ENCODE measurements at places on chromosomes 2 and 18. TPM values are rescaled to one million over a fixed set of nuclear protein-coding genes. Genes with fewer than 3 reads are reported as not detected.

GRCh38 chr2:10482460-10482859 lies 34.3 kb upstream of the ODC1 start:
- H3K27ac ChIP-seq: no peak overlapping the region
- no peak for DNase-seq
- H3K4me1 ChIP-seq: no peaks in the 10 kb centered on the region
- H3K27me3 ChIP-seq: no peaks in the 10 kb centered on the region

- H3K36me3 ChIP-seq: no peaks in the 10 kb centered on the region
- H3K27me3 ChIP-seq: no peaks in the 10 kb centered on the region
- no peak overlapping the region for H3K27ac ChIP-seq
- H3K4me1 ChIP-seq: no peaks in the 10 kb centered on the region
- DNase-seq: no peak
- no peak overlapping the region for H3K4me3 ChIP-seq
These were observed 23.7 kb downstream of the TMEM127 start for GRCh38 chr2:96241900-96242611.

DNA sequence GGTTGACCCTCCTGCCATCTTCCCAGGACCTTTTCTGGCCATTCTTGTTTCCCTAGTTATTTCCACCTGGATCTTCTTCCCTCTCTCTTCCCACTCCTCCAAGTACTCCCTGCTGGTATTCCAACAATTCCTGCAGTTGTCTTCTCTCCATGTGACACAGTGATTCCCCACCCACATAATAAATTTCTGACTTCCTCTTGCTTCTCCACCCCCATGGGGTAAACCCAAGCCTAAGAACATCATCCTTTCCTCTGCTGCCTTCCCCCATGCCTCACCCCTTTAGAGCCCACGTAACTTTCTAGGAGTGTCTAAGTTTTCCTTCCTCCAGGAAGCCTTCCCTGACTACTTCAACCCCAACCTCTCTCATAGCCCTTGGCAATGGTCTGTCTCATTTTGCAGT lies 72.6 kb downstream of the CELF4 start:
- no peak for DNase-seq
- H3K36me3 ChIP-seq: no peaks in the 10 kb centered on the region
- no peaks in the 10 kb centered on the region for H3K27me3 ChIP-seq
- H3K27ac ChIP-seq: no peak overlapping the region
- no peaks in the 10 kb centered on the region for H3K4me1 ChIP-seq

GRCh38 chr2:177395351-177396065 lies 2.9 kb downstream of the AGPS start:
- no peak overlapping the region for H3K27ac ChIP-seq
- DNase-seq: no peak
- no peak overlapping the region for H3K4me3 ChIP-seq
- no peaks in the 10 kb centered on the region for H3K36me3 ChIP-seq
- H3K27me3 ChIP-seq: no peaks in the 10 kb centered on the region
- H3K4me1 ChIP-seq: peaks cover 6% of the 10 kb centered on the region

The ACMSD gene
- total RNA-seq: not detected

DNA sequence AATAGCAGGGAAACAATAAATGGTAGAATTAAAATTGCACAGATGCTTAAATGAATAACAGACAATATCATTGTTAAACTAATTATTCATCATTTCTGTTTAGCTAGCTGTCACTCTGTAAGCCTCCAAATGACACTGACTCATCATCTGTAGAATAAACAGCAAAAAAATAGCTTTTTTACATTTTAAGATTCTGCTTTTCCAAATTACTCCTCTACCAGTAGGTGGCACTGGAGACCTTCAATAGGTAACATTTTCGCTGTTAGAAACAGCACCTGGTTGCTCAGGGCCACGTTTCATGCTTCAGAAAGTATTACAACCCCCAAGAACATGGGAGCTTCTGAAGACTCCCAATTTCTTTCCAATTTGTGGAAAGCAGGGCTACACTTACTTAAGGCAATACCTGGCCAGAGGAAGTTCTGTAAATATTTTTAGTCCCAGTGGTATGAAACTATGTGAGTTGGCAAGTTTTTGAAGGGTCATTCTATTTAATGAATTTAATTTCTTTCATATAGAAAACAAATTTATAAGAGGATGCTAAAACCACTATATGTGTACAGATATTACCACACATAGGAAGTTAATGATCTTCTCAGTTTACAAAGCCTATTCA lies 45.4 kb downstream of the TTN start:
- H3K27ac ChIP-seq: no peak overlapping the region
- no peaks in the 10 kb centered on the region for H3K27me3 ChIP-seq
- no peaks in the 10 kb centered on the region for H3K36me3 ChIP-seq
- no peak for DNase-seq
- no peaks in the 10 kb centered on the region for H3K4me1 ChIP-seq

- no peaks in the 10 kb centered on the region for H3K27me3 ChIP-seq
- no peak for DNase-seq
- H3K27ac ChIP-seq: no peak overlapping the region
These were observed 122.5 kb downstream of the PLA2R1 start for GRCh38 chr2:159939946-159940345.

The ANKRD62 gene
- 4.3 TPM for total RNA-seq

The SH3BP4 gene
- 134 TPM for total RNA-seq

The DSG2 gene
- total RNA-seq: 63.2 TPM

DNA sequence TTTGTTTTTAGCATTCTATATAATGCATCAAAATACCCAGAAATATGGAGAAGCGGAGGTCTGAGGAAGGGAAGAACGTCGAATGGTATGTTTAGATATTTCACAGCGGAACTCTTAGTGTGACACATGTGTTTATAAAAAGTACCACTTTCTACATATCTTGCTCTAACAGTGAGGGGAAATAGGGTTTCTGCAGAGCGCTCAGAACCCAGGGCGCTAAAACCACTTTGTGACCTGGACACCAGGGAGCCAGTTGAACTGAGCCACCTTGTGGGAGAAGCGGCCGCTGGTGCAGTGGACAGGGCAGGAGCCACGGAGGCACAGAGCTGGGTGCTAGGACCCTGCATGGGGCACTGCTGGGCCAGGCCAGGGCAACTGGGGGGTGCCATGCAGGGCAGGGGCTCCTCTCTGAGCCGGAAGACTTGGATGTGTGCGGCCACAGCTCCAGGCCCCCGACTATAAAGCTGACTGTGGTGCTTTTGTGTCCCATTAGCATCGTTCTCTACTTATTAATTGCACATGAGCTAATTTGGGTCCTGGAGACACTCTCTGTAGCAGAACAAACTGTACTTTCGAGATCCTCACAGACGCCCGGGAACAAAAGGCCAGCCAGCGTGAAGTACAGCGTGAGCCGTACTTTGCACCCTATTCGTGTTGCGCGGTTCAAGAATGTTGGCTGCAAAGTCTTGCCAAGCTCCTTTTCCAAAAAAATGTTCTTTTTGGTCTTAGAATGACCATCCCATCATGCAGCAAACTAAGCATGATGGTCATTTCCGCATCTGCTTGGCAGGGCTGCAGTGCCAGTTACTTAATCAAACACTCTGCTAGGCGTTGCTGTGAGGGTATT lies 151.9 kb upstream of the ALKAL2 start:
- DNase-seq: no peak
- H3K27me3 ChIP-seq: peaks cover 5% of the 10 kb centered on the region
- peak overlapping the region; percentile 55 for H3K27ac ChIP-seq
- no peaks in the 10 kb centered on the region for H3K36me3 ChIP-seq
- no peak overlapping the region for H3K4me3 ChIP-seq

DNA sequence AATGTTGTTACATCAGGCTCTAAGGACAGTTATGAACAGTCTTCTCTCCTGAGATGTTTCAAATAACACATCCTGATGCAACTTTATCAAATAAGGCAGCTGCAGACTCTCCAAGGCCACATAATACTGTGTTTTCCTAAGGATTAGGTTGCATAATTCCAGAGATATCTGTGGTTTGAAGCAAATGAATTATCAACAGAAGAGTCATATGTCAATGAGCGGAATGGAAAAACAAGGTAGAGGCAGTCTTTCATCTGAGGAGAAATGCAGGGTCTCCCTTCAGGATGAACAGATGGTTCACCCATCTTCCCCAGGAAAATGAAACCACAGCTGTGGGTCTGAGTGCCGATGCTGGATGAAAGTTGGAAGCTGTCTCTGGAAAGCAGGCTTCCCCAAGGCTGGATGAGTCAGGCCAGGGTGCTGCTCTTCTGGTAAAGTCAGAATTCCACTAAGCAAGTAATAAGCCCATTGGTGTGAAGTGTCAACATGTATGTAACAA lies 22.2 kb downstream of the LYG1 start:
- no peak for DNase-seq
- H3K27me3 ChIP-seq: no peaks in the 10 kb centered on the region
- H3K4me1 ChIP-seq: no peaks in the 10 kb centered on the region
- H3K36me3 ChIP-seq: no peaks in the 10 kb centered on the region

GRCh38 chr2:232890536-232890895 lies 20.5 kb downstream of the SNORC start:
- H3K4me1 ChIP-seq: no peaks in the 10 kb centered on the region
- DNase-seq: no peak
- H3K27ac ChIP-seq: no peak overlapping the region
- H3K36me3 ChIP-seq: no peaks in the 10 kb centered on the region

GRCh38 chr2:9739531-9739964 lies 103.7 kb upstream of the TAF1B start:
- H3K4me3 ChIP-seq: peak overlapping the region; percentile 1
- no peaks in the 10 kb centered on the region for H3K27me3 ChIP-seq
- DNase-seq: no peak
- no peak overlapping the region for H3K27ac ChIP-seq
- no peaks in the 10 kb centered on the region for H3K36me3 ChIP-seq

GRCh38 chr18:69838620-69839411 lies 108.9 kb downstream of the CD226 start:
- no peak overlapping the region for H3K4me3 ChIP-seq
- no peaks in the 10 kb centered on the region for H3K4me1 ChIP-seq
- no peaks in the 10 kb centered on the region for H3K27me3 ChIP-seq
- no peak for DNase-seq

The DNAJC5G gene
- total RNA-seq: 16.1 TPM

- DNase-seq: peak; percentile 60
- peak overlapping the region; percentile 96 for H3K27ac ChIP-seq
- no peaks in the 10 kb centered on the region for H3K4me1 ChIP-seq
- no peaks in the 10 kb centered on the region for H3K27me3 ChIP-seq
- H3K4me3 ChIP-seq: peak overlapping the region; percentile 65
- no peaks in the 10 kb centered on the region for H3K36me3 ChIP-seq
These were observed 518 bp upstream of the NFU1 start for GRCh38 chr2:69437751-69438154.

The CHRNG gene
- not detected for total RNA-seq

GRCh38 chr2:205462681-205463345 lies 219.5 kb upstream of the NRP2 start:
- no peaks in the 10 kb centered on the region for H3K4me1 ChIP-seq
- no peak overlapping the region for H3K4me3 ChIP-seq
- H3K27me3 ChIP-seq: no peaks in the 10 kb centered on the region
- no peaks in the 10 kb centered on the region for H3K36me3 ChIP-seq
- DNase-seq: no peak
- H3K27ac ChIP-seq: no peak overlapping the region

The TXNDC2 gene
- 3.6 TPM for total RNA-seq

GRCh38 chr18:25399554-25399953 lies 47.6 kb upstream of the ZNF521 start:
- no peaks in the 10 kb centered on the region for H3K36me3 ChIP-seq
- H3K27me3 ChIP-seq: no peaks in the 10 kb centered on the region
- no peak overlapping the region for H3K4me3 ChIP-seq

DNA sequence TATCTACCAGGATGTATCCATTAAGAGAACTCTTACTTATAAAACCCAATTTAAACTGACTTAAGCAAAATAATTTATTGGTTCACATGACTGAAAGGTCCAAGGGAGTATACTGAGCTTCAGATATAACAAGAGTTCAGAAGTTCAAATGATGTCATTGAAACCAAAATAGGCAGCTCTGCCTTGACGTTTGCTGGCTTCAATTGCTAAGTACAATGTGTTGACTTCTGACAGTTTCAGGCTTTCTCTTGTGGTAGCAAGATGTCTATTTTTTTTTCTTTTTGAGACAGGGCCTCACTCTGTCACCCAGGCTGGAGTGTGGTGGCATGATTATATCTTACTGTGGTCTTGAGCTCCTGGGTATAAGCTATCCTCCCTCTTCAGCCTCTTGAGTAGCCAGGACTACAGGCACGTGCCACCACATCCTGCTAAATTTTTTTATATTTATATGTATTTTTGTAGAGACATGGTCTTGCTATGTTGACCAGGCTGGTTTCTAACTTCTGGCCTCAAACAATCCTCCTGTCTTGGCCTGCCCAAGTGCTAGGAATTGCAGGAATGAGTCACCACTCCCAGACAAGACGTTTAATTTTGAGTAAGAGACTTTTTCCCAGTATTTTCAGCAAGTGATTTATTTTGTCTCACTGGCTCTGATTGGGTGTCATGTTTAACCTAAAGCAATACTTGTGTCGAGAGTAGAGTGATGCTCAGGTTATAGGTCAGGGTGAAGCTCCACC lies 184.8 kb downstream of the NR4A2 start:
- H3K27me3 ChIP-seq: no peaks in the 10 kb centered on the region
- no peaks in the 10 kb centered on the region for H3K4me1 ChIP-seq
- H3K27ac ChIP-seq: no peak overlapping the region
- no peak overlapping the region for H3K4me3 ChIP-seq

The MAIP1 gene
- 13.2 TPM for total RNA-seq

GRCh38 chr2:81528852-81529480 lies 1224.4 kb upstream of the LRRTM1 start:
- no peak for DNase-seq
- H3K4me1 ChIP-seq: no peaks in the 10 kb centered on the region
- no peaks in the 10 kb centered on the region for H3K36me3 ChIP-seq
- H3K4me3 ChIP-seq: no peak overlapping the region
- H3K27ac ChIP-seq: no peak overlapping the region
- H3K27me3 ChIP-seq: no peaks in the 10 kb centered on the region

GRCh38 chr2:150859877-150860276 lies 372.4 kb upstream of the RND3 start:
- no peaks in the 10 kb centered on the region for H3K4me1 ChIP-seq
- no peak overlapping the region for H3K27ac ChIP-seq
- no peak overlapping the region for H3K4me3 ChIP-seq
- DNase-seq: no peak

DNA sequence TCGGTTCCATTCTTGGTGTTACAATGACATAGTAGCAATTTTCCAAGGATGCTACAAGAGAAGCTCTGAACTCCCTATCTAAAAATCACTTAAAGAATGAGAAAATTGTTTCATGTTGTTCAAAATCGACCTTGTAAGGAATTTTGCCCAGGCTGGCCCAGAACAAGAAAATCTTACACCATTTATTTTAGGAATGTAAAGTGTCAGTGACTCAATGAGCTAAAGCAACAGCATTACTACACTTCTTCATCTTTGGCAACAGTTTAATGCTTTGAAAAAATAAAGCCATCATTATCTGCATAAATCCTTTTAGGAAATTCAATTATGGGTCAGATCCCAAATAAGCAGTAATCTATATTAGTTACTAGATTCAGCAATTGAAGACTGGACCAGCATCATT lies 38.6 kb downstream of the SLC25A12 start:
- H3K4me3 ChIP-seq: no peak overlapping the region
- no peaks in the 10 kb centered on the region for H3K36me3 ChIP-seq
- no peak for DNase-seq
- no peak overlapping the region for H3K27ac ChIP-seq

- H3K27ac ChIP-seq: no peak overlapping the region
- no peak for DNase-seq
- no peak overlapping the region for H3K4me3 ChIP-seq
- H3K27me3 ChIP-seq: no peaks in the 10 kb centered on the region
These were observed 74.6 kb downstream of the L3MBTL4 start for GRCh38 chr18:6340121-6340520.
